Left renal cortex interstitium (tissue), 4 donors: ENCODE measurements at places on chromosomes 3 and 15. TPM values are rescaled to one million over a fixed set of nuclear protein-coding genes. Genes with fewer than 3 reads are reported as not detected.
A peak's percentile ranks its signal among the peaks of the same experiment; 100 is the strongest.

- DNase-seq = peak; percentile 59
These were observed 305.9 kb downstream of the CACNA2D3 start for GRCh38 chr3:54427941-54428871.

DNA sequence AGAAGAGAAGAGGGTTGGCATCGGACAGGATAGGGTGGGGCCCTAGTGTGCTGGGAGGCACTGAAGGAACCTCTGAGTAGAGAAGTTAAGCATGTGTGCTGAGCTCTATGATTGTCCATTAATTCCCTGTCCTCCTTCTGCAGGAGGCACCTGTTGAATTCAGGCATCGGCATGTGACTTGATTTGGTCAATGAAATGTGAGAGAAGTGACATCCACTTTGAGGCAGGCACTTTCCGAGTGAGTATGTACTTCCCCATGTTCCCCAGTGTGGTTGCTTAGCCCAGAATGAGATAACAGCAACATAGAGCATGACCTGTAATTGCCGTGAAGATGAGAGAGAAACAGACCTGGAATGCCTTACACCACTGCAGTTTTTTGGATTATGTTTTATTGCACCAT is 224.8 kb downstream of the RPLP1 start:
- DNase-seq = no peak

- no peak for DNase-seq
These were observed 297.1 kb upstream of the MEIS2 start for GRCh38 chr15:37397266-37398022.

GRCh38 chr3:66270288-66270687 is 49.5 kb downstream of the SLC25A26 start:
- DNase-seq = no peak

DNA sequence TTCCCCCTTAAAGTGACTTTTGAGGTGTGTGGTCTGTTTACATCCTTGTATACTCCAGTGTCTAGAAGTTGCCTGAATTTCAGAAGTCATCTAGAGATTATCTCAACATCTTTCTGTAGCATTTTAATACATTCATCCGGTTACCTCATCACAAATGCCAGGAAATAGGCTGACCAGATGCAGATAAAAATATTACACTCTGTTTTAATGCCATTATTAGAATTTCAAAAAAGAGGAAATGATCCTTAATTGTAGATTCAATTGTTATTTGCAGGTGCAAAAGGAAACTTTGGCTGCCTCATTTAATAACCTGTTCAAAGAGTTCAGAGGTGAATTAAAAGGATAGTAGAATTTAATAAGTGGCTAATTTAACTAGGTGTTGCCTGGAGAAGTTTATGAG is 290.9 kb downstream of the C3orf38 start:
- DNase-seq = no peak

GRCh38 chr3:176615826-176616225 is 581.5 kb downstream of the TBL1XR1 start:
- no peak for DNase-seq

GRCh38 chr15:68298882-68299381 is 21.4 kb downstream of the FEM1B start:
- no peak for DNase-seq

- peak; percentile 57 for DNase-seq
These were observed at the start of gene CMTM8 for GRCh38 chr3:32238453-32239306. Gene CMTM8 (plus strand): TSS chr3:32238680. CDS start chr3:32238973, 293 bp downstream.

DNA sequence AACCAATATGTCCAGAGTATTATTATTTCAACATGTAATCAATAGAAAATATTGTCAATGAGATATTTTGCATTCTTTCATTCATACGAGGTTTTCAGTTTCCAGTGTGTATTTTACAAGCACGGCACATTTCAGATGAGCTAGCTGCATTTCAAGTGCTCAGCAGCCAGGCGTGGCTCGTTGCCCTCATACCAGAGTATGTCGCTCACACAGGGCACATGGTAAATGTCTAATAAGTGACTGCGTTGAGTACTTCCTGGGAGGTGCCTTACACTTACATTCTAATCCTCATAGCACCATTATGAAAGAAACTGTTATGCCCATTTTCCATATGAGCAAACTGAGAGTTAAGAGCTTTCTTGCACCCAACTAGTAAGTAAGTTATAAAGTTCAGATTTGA is 47.4 kb downstream of the TMEM266 start:
- DNase-seq = no peak

- DNase-seq = no peak
These were observed 94.3 kb downstream of the TBC1D2B start for GRCh38 chr15:77983091-77983707.

DNA sequence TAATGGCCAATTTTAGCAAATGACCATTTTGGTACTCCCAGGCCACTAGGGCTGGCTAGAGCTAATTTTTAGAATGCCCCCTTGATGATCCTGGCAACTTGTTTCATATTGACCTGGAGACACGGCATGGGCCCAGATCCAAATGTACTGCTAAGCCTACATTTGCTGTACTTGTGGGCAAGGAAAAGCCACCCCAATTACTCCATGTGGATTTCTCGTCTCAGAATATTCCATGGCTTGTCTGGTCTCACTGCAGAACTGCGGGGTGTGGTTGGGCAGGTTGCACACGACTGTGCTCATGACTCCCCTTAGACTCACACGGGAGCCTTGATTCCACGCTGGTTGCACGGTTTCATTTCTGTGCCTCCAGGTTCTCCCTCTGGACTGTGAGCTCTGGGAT is 140.9 kb downstream of the RPLP1 start:
- DNase-seq = no peak

DNA sequence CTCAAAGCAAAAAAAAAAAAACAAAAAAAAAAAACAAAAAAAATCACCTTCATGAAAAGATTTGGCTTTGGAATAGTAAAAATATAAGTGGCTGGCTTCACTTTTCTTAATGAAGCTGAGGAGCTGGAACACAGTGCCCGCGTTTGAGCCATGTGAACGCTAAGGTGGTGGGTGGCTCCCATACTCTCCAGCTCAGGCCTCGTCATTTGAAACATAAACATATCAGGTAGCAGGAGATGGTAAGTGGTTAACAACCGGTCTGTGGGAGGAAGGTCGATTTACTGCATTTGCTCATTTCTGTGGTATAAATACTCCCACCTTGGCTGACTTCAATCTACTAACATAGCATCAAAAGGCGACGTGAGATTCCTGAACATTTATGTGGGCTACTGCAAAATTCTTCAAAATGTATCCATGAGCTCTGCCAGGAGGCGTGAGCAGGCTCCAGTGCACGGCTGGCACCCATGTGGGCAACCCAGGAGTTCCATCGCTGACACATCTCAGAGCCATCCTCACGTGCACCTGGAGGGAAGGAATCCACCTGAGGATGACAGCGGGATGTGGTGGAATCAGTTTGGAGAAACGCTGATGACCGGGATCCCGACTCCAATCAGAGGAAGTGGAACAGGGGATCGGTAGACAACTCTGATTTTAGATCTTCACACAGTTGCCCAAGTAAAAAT is 157.6 kb downstream of the ATP10A start:
- no peak for DNase-seq

GRCh38 chr3:6753536-6753935 is 107.4 kb upstream of the GRM7 start:
- no peak for DNase-seq

DNA sequence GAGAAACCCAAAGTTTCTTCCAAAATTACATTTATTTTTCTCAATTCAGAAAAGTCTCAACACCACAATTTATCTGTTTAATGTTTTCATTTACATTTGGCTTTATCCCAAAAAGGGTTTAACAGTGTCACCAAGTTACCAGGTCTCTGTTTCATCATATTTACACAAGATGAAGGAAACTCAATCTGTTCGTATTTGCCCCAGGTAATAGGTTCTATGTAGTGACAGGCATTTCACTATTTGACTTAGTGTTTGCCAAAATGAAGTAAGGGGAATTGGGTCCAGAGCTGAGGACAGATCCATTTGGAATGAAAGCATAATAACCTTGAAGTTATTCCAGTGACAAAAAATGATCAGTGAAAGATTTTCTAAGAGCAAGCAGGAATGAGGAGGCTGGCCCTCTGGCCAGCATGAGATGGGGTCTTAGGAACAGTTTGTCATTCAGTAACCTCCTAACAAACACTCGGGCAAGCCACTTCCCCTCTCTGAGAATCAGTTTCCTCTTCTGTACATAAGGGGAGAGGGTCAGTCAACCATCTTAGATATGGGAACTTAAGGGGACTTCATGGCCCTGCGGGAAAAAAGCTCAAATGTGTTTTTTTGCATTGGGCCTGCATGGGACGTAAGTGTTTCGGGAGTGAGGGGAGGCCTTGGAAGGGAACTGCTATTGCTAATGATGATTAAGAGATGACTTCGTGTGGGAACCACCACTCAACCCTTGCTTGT is 31.8 kb downstream of the UMPS start:
- no peak for DNase-seq

DNA sequence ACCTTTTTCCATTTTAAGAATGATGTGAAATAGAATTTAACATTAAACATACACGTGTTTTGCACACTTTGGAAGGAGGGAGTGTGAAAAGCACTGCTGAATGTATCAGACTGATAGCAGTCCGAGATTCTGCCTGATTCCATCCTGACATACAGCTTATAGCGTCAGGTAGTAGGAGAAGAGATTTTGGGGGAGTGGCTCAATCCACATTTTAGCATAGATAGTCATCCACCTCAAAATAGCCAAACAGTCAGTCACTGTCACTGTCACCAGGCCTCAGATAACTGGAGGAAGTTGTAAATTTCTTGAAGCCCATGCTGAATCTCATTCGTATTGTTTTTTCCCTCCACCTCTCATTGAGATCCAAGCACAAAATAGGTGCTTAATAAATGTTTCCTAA is 35.4 kb upstream of the ARHGEF26 start:
- DNase-seq = no peak

- DNase-seq = no peak
These were observed 1.1 kb downstream of the FBN1 start for GRCh38 chr15:48644467-48644826.

DNA sequence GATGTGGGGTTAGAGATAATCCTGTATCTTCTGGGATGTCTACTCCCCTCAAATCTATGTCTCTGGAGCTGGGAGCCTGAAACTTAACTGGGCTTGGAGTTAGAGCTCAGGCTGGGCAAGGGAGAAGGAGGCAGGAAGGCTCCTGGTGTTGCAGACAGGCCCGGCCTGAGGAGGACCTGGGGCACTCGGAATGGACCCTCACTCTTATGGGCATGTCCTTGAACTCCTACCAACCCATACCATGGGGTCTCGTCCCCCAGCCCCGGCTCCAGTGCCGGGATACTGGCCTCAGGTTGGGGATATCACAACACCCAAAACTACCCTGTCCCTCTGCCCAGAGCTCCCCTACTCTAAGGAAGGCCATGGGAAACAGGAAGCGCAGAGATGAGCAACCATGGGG is 45.2 kb downstream of the SCN5A start:
- no peak for DNase-seq

DNA sequence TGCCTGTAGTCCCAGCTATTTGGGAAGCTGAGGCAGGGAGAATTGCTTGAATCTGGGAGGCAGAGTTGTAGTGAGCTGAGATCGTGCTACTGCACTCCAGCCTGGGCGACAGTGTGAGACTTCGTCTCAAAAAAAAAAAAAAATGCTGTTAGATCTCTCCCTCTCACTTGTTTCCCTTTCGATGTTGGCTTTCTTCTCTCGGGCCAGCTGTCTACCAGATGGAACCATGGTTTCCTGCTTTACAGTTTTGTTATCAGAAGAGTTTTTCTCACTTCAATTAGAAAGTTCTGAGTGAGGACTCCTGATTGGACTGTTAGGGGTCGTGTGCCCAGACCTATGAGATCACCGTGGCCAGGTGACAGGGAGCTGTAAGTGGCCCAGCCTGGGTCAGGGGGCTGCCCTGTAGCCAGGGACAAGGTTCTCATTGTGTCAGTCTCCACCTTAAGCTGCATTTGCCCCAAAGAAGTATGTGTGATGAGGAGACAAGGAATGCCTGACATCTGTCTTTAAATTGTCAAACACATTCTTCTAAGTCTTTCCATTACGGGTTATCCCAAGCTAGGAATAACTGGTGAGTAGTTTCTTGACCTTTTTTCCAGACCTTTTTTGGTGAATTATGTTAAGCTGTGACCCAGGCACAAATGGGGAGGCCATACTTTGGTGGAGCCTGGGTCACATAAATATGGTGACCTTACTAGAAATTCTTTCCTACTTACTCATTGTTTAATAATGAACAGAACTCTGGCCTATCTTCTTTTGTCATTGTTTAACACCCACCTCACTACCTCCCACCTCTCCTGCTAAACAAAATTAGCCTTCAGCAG is 25.2 kb downstream of the SNAPC5 start:
- no peak for DNase-seq

DNA sequence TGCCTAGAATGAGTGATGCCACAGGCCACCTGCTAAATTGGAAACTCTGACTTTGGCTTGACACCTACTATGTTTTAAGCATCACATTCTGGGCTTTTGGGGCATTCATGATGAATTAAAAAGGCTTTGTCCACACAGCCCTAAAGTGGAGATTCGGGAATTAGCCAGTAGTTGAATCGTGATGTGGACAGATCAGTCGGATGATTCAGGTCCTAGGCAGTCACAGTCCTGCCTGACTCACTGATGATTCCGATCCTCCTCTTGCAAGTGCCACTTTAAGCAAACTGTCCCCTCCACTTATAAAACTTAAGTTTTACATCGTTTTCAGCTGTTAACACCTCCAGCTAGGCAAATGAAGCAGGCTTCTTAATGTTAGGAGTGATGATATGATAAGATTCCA is 75.3 kb downstream of the SYNPR start:
- DNase-seq = no peak

DNA sequence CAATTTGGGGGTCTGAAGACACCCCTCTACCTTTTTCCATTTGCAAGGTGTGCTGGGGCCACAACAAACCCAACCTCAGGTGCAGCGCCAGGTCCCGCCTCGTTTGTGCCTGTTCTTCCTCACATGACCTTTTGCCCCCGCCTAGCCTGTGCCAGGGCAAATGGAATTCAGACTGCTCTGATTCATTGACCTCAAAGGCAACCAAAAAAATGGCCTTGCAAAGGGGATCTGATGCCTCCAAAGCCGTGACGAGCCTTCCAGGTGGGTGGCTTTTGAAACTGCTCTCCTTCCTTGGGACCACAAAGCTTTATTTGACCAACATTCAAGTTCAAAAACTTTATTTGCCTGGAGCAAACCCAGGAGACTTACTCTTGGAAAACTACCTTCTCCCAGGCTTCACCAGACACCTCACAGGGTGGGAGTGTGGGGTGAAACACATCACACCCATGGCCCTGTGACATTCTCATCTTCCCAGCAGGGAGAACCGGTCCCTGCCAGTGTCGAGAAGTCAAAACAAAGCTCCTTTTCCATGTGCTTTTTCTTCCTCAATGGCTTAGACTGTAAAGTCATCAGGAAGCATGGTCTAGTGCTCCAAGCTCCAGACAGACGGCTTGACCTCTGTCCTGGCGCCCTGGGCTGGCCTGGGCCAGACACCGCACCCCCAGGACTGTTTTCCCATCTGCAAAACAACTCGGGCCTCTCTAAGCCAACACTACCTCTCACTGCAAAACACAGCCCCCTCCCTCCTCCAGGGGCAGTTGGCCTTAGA is 103.9 kb upstream of the HES1 start:
- no peak for DNase-seq

GRCh38 chr3:18559331-18559842 is 134.2 kb upstream of the SATB1 start:
- DNase-seq = peak; percentile 10

Gene TIMMDC1
- 101 TPM for polyA plus RNA-seq

Gene CYP11A1
- 1.9 TPM for polyA plus RNA-seq

Gene MKRN2OS
- polyA plus RNA-seq = 1.4 TPM

Gene SPTBN5
- polyA plus RNA-seq = 2.5 TPM

Gene NDN
- 73.7 TPM for polyA plus RNA-seq

Gene IL12A
- 0.88 TPM for polyA plus RNA-seq

Gene ESYT3
- polyA plus RNA-seq = 0.75 TPM

Gene CFAP100
- polyA plus RNA-seq = 3.0 TPM

Gene SPINT1
- 65.7 TPM for polyA plus RNA-seq

Gene TADA3
- 78.5 TPM for polyA plus RNA-seq

Gene ROPN1B
- 1.1 TPM for polyA plus RNA-seq

Gene CDCP1
- 2.2 TPM for polyA plus RNA-seq
